ENCODE measurements at places on chromosomes 2 and 18. TPM values are rescaled to one million over a fixed set of nuclear protein-coding genes. Genes with fewer than 3 reads are reported as not detected.

GRCh38 chr2:227507963-227508362 is 36.0 kb downstream of the AGFG1 start:
- no peak overlapping the region for H3K4me3 ChIP-seq
- no peaks in the 10 kb centered on the region for H3K27me3 ChIP-seq
- no peak overlapping the region for H3K27ac ChIP-seq
- H3K4me1 ChIP-seq, result peaks cover 9% of the 10 kb centered on the region

CYS1 gene
- total RNA-seq, result 16.3 TPM

GRCh38 chr2:40189881-40190280 is 262.0 kb downstream of the SLC8A1 start:
- no peak overlapping the region for H3K27ac ChIP-seq
- no peak for DNase-seq
- no peaks in the 10 kb centered on the region for H3K36me3 ChIP-seq
- H3K4me1 ChIP-seq, result no peaks in the 10 kb centered on the region

GRCh38 chr18:6434987-6435709 is 20.4 kb upstream of the L3MBTL4 start:
- no peak overlapping the region for H3K4me3 ChIP-seq
- peaks cover 7% of the 10 kb centered on the region for H3K4me1 ChIP-seq
- H3K36me3 ChIP-seq, result no peaks in the 10 kb centered on the region
- no peak for DNase-seq

GRCh38 chr18:60981682-60982328 is 351.4 kb upstream of the CDH20 start:
- H3K4me3 ChIP-seq, result no peak overlapping the region
- H3K27ac ChIP-seq, result no peak overlapping the region

DNA sequence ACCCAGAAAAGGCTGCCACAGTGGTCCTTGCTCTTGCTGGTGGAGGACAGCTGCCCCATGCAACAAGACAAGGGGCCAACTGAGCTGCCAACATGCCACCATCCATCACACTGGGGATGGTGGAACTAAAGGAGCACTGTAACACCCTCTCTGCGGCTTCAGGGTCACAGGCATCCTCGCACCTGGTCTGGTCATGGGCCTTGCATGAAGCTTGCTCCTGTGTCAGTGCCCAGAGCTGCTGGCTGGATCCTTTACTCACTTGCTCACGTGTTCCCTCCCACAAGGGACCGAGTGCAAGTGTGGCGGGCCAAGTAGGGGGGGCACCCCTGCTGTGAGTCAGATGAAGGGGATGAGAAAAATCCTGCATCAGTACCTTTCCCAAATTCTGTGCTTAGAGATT is 972.3 kb upstream of the DDX18 start:
- DNase-seq, result no peak
- no peaks in the 10 kb centered on the region for H3K27me3 ChIP-seq
- no peak overlapping the region for H3K27ac ChIP-seq

DNA sequence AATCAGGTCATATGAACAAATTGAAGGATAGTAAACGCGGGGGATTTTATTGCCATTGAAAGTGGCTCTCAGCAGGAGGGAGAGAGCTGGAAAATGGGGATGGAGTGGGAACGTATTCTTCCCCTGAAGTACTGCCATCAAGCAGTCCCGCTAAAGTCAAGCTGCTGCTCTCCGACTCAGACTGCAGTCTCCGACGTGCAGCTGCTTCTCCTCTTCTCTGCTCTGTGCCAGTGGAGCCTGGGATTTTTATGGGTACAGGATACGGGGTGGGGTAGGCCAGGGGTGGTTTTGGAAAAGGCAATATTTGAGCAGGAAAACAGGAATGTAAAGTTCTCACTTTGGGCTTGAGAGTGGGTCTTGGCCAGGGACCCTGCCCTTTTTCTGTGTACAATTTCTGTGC is 33.0 kb downstream of the KCTD18 start:
- no peaks in the 10 kb centered on the region for H3K36me3 ChIP-seq
- no peak for DNase-seq
- H3K27me3 ChIP-seq, result no peaks in the 10 kb centered on the region
- no peak overlapping the region for H3K27ac ChIP-seq
- H3K4me1 ChIP-seq, result no peaks in the 10 kb centered on the region

CD207 gene
- not detected for total RNA-seq

DNA sequence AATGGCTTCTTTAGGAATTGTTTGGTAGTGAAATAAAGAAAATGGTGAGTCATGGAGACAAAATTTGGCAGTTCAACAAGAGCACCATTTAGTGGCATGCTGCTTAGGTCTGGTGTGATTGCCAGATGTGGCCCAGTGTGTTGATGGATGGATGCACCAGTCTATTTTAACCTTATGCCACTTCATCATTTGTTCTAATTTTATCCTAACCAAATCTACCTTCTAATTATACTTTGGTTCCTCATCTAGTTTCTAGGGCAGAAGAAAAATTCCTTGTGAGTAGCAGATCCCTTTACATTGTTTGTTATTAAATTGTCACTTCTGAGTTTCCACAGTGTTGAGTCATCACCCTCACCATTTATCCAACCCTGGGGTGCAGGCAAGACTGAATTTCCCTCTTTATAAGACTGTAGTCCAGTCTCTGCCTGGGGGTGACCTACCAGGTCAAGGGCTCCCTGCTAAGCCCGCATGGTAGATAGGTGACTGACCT is 32.5 kb downstream of the NABP1 start:
- no peaks in the 10 kb centered on the region for H3K4me1 ChIP-seq
- H3K36me3 ChIP-seq, result no peaks in the 10 kb centered on the region
- no peak overlapping the region for H3K4me3 ChIP-seq
- no peak for DNase-seq
- H3K27me3 ChIP-seq, result no peaks in the 10 kb centered on the region

DSG2 gene
- total RNA-seq, result 21.9 TPM

DNA sequence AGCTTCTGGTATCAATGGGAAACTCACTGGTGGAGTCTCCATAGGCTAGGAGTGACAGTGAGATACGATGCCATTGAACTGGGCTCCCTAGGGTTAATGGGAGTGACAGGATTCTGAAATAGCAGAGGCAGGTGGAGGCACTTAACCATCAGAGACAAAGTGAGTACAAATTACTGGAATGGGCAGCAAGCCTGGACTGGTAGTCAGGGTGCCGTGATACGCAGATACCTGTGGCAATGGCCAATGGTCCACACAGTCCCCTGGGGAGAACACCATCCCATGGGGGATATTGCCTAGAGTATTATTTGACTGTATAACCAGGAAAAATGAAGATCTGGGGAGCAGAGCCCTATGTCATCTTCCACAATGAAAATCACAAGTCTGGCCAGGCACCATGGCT is 17.3 kb downstream of the CHCHD5 start:
- no peaks in the 10 kb centered on the region for H3K27me3 ChIP-seq
- H3K36me3 ChIP-seq, result no peaks in the 10 kb centered on the region
- no peak overlapping the region for H3K27ac ChIP-seq
- no peak overlapping the region for H3K4me3 ChIP-seq
- no peak for DNase-seq
- peaks cover 1% of the 10 kb centered on the region for H3K4me1 ChIP-seq

DNA sequence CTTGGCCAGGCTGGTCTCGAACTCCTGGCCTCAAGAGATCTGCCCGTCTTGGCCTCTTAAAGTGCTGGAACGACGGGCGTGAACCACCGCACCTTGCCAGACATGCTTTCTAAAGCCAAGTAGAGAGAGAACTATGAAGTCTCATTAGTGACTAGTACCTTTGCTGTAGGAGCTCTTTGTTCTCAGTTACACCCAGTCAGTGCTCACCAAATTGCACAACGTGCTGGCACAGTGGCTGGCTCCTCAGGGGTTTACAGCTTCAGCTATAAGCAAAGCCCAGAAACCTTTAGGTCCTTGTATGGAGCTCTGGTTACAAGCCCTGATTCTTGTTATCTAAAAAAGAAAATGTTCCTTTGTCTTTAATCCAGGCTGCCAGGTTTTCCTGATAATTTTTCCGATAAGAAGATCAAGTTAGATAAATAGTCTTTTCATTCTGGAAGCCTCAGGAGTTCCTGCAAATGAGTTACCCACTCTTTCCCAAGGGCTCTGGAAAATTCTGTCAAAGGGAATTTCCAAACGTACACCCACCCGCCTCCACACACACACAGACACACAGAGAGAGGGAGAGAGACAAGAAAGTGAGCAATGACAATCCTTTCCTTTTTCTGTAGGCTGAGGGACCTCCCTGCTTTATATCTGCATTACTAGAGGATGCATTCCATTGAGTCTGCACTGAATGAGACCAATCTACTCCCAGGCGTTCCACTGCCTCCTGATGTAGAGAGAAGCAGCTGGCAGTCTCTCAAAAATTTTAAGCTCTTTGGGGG is 100.2 kb upstream of the CSRNP3 start:
- H3K27me3 ChIP-seq, result no peaks in the 10 kb centered on the region
- H3K27ac ChIP-seq, result no peak overlapping the region
- no peaks in the 10 kb centered on the region for H3K4me1 ChIP-seq
- H3K36me3 ChIP-seq, result no peaks in the 10 kb centered on the region
- no peak for DNase-seq

DNA sequence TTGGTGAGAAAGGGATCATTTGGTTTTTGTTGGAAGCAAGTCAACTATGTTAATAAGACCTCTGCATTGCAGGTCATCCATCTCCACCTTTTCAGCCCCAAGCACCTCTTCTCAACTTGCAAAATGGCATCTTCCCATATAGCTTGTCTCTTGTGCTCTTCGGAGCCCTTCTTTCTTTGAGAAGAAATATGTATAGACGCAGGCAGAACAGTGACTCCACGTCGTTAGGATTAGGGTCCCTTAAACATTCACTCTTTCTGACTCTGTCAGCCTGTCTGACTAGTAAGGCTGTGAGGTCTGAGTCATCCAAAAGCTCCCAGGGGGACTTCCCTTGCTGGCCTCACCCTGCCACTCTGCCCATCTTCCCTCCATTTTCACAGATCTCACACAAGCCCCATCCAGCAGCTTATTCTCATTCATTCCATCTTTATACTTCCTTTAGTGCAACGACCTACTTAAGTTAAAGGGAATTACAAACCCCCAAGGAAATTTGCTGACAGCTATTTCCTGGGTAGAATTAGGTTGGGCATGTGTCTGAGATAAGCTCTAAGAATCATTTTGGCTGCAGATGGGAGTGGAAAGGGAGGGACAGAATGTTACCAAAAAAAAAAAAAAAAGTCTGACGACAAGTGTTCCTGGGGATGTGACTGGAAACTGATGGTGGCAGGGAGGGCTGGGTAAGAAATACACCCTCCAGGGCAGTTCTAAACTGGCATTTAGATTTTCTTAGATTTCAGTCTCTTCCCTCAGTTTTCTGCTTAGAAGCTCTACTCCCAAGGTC is 37.7 kb upstream of the MEX3C start:
- no peaks in the 10 kb centered on the region for H3K27me3 ChIP-seq
- DNase-seq, result no peak
- no peak overlapping the region for H3K27ac ChIP-seq
- H3K4me1 ChIP-seq, result no peaks in the 10 kb centered on the region
- H3K36me3 ChIP-seq, result no peaks in the 10 kb centered on the region

DNA sequence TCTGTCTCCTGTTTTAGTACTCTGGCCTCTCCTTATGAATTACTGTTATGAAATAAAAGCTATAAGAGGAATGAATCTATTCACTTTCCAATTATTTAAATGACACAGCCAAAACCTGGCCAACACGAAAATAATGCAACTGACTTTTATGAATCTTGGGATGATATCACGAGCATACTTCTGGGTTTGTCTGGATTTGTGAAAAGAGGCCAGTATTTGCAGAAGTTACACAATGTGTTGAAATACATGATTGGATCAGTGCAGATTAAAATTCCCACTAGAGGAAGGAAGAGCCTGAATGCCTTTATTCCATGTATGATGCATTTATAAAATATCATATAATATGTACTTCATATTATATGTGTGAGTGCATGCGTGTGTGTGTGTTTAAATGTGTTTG is 418.2 kb downstream of the GRB14 start:
- H3K27me3 ChIP-seq, result no peaks in the 10 kb centered on the region
- H3K4me3 ChIP-seq, result no peak overlapping the region
- no peak for DNase-seq

DNA sequence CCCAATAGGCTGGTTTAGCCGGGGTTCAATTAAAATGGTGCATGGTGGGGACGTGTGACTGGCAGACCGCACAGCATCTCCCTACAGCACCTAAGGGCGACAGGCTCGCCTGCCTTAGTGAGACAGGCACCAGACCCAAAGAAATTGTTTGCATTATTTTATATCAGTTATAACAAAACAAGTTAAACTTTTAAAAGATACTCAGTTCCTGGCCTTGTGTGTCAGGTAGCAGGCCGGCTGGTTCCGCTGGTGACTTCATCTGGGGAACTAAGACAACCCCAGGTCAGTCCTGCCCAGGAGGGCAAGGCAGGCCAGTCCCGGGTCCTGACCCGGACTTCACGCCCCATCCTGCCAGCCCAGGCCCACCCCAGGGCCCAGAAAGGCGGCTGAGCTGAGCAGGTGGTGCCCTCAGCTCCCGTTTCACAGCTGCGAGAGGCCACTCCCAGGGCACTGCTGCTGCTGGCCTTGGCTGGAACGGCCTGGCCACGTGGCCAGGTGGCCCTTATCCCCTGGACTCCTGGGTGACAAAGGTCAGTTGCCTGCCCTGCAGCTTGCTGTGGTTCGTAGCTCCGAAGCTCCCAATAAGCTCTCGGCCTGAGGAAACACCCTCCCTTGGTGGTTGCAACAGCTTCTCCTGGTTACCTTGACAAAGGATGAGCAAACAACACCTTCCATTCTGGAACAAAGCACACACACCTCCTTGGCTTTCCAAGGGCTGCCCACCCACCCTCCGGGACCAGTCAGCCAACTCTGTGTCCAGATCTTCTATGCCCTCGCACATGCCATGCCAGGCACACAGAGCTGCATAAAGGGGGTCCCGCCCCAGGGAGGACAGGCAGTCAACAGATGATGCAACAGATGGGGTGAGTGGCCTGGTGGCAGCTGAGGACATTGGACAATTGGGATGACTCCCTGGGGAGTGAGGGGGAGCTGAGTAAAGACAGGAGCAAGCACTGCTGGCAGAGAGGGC is 11.3 kb upstream of the AGXT start:
- H3K4me3 ChIP-seq, result no peak overlapping the region
- no peak for DNase-seq
- H3K36me3 ChIP-seq, result no peaks in the 10 kb centered on the region
- no peaks in the 10 kb centered on the region for H3K4me1 ChIP-seq
- no peaks in the 10 kb centered on the region for H3K27me3 ChIP-seq
- H3K27ac ChIP-seq, result no peak overlapping the region

DNA sequence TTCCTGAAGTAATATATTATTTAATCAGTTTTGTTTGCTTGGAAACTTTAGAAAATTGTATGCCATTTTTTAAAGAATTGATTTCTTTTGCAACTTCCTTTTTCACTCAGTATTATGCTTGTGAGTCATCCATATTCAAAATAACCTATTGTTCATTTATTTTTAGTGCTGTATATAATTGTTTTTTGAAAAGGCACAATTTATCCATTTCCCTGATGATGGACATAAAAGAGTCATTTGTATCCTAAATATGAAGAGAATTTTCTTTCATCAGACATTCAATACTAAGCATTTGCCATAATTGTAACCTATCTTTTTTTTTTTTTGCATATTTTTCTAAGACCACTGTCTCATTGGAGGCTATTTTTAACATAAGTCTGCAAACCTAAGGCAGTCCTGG is 134.1 kb upstream of the SERPINE2 start:
- no peak for DNase-seq
- no peak overlapping the region for H3K4me3 ChIP-seq
- no peaks in the 10 kb centered on the region for H3K36me3 ChIP-seq
- H3K27me3 ChIP-seq, result no peaks in the 10 kb centered on the region
- no peak overlapping the region for H3K27ac ChIP-seq
- H3K4me1 ChIP-seq, result no peaks in the 10 kb centered on the region

IL18R1 gene
- total RNA-seq, result 2.1 TPM
